Stimulated activated effector memory CD8-positive, alpha-beta T cell treated with anti-CD3 and anti-CD28 coated beads, Interleukin-12 subunit alpha, Interleukin-12 subunit beta, amount 100 ng/mL, for 72 hours (primary cell): ENCODE measurements at places on chromosomes 7 and 10.

- DNase-seq = no peak
Measured at GRCh38 chr10:1507436-1507835, 229.9 kb downstream of the ADARB2 start.

DNA sequence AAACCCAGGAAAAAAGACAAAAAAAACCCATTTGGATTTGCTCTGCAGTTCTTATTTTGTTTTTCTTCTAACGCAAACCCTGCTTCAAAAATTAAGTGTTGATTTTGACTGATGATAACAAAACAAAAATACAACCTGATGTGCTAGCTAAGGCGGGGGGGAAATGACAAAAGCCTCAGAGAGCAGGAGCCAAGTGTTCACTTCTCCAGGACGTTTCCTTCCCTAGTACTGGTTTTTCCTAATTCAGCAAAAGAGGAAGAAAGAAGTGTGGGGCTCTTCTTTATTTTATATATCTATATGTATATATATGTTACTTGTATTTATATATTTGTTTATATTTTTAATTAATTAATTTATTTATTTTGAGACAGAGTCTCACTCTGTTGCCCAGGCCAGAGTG, 28.0 kb downstream of the SNX10 start:
- no peak for DNase-seq

DNA sequence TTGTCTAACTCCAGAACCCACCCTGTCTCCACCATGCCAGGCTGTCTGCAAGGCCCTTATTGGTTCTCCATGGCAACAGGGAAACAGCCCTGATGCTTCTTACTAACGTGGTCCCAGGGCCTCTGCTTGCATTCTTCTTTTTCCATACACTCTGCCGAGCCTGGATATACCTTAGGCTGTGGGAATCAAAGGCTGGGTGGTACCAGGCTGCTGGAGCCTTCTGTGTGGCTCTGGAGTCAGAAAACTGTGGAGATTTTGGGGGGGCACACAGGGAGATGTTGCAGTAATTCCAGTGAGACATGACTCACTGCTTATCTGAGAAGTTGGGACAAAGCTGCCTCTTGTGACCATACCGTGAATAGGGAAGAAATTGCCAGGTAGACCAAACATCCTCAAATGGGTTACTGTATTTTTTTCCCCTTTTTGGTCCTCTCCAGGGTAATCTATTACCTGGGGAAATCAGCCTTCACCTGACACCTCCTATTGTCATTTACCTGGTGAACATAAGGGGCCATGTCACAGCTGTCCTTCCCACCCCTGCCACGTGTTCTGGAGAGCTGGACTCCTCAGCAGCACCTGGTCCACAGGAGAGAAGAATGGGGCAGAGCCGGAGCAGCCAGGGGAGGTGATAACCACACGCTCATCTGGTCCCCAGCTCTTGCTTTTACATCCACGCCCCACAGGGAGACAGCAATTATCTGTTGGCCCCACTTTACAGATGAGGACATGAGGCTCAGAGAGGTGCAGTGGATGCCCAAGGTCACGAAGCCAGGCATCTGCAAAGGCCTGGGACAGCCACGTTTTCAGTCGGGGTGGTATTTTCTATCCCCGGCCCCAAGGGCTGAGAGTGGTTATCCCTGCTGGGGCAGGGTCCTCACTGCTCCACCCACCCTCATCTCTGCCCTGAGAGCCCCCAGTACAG, 4.6 kb downstream of the CHST3 start:
- DNase-seq = no peak

DNA sequence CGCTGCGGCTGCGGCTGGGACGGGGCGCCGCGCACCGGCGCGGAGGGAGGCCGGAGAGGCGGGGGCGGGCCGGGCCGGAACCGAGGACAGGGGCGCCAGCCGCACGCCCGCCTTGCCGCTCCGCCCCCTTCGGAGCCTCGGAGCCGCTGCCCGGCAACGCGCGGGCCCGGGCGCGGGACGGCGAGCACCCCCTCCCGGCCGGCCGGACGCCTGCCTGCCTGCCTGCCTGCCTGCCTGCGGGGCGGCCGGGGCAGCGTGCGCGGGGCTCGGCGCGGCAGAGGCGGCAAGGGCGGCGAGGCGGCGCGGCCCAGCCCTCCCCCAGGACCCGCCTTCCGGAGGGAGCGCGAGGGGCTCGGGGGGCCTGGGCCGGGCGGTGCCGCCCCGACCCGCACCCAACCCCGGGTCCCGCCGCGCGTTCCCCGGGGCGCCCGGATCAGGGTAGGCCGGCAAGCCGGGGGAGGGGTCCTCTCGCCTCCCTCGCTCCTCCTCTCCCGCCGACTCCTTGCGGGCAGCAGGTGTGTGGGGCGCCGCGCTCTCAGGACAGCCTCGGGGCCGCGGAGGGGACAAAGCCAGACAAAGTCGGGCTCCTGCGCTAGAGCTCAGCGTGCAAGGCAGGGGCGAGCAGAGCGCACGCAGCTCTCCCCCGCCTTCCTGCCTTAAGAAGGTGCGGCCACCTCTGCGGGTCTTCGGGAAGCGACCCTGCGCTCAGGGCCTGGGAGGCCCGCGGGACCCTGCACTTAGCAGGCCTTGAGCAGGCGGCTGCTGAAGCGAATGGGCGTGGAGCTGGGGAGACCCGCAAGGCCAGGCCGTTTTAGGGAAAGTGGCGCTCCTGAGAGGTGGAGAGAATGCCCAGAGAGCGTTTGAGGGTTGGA, at the start of gene KIAA1549:
KIAA1549 (minus strand) TSS at position 58 of the 872 bp plus-strand sequence. CDS start 120 bp downstream, outside the sequence.
- DNase-seq = peak; percentile 33

DNA sequence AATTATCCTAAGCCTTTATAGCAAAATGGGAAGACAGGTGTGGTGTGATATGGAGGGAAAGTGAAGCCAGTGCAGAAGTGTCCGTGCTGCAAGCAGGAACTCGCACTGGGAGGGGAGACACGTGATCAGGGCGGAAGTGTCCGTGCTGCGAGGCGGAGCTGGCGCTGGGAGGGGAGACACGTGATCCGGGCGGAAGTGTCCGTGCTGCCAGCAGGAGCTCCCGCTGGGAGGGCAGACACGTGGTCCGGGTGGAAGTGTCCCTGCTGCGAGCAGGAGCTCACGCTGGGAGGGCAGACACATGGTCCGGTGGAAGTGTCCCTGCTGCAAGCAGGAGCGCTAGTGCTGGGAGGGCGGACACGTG, 40.5 kb upstream of the PRKAR1B start:
- no peak for DNase-seq

- no peak for DNase-seq
Measured at GRCh38 chr7:91243591-91244301, 20.5 kb upstream of the FZD1 start.

DNA sequence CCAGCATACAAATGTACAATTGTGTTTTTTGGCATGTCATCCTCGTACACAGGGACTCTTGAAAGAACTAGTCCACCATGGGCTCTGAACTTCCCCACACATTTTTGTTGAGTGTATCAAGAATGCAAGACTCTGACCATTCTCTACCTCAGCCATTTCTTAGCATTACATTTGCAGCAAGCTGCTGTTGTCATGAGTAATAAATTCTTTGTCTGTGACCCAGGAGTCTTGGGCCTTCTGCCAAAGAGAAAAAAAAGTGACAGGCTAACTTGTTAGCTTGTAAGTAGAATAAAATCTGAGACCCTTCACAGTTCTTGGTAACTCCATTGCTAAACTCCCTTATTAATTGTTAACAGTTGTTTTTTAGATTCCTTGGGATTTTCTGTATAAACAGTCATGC, 542.3 kb upstream of the MBL2 start:
- DNase-seq = no peak

DNA sequence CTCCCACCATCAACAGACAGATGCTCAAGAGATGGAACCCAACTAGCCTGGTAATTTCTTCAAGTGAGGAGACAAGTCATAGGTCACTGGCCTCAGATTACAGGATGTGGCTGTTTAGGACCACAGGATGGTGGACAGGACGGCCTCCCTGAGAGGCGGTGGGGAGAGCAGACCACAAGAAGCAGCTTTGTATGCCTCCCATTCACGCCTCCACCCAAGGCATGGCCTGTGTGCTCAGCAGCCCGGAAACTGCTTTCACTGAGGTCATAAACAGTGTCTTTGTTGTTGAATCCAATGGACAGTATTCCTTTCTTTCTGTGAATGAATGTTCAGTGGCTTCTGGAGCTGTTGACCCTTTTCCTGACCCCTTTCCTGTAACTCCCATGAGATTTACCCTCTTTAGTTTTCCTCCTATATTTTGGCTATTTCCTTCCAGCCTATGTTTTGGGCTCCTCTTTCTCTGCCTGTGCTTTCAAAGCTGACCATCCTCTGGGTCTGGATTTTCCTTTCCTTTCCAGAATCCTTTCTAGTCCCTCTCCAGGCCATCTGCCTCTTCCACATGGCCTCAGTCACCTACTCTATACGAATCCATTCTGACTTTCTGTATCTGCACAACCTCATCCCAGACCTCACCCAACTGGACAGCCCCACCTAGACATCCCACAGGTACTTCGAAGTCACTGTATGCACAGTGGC, 32.4 kb upstream of the INPP5F start:
- DNase-seq = no peak

DNA sequence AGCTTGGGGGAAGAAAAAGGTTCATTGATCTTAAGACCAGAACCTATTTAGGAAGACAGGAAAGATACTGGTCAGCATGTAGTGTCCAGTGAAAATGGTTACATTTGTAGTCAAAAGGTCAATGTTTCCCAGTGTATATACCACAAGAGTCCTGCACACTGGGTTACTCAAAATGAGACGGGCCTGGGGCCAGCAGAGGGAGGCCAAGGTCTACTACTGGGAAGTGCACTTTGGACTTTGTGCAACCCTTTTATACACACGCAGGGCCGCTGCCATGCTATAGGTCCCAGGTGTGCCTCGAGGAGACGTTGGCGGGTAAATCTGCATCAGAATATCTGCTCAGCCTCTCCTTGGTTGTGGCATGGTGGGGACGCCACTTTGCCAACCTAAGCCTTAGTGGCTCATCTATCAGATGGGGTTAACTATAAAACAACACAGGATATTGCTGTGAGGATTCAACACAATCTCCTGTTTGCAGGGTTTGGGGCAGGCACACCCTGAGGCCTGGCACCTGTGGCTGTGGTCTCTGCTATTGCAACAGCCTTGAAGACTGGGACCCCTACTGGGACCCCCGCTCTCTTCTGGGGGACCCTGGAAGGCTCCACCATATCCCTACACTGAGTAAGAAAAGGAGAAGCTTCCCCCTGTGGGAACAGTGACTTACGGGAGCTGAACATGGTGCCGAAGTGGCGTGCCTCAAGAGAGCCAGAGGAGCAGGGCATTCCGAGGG, 19.7 kb downstream of the CLRN3 start:
- DNase-seq = no peak

GRCh38 chr10:82572744-82573143, 697.8 kb downstream of the NRG3 start:
- DNase-seq = no peak

GRCh38 chr10:101780818-101781654, 2.2 kb downstream of the NPM3 start:
- DNase-seq = peak; percentile 85

GRCh38 chr7:40881405-40881926, 746.7 kb downstream of the SUGCT start:
- DNase-seq = no peak

DNA sequence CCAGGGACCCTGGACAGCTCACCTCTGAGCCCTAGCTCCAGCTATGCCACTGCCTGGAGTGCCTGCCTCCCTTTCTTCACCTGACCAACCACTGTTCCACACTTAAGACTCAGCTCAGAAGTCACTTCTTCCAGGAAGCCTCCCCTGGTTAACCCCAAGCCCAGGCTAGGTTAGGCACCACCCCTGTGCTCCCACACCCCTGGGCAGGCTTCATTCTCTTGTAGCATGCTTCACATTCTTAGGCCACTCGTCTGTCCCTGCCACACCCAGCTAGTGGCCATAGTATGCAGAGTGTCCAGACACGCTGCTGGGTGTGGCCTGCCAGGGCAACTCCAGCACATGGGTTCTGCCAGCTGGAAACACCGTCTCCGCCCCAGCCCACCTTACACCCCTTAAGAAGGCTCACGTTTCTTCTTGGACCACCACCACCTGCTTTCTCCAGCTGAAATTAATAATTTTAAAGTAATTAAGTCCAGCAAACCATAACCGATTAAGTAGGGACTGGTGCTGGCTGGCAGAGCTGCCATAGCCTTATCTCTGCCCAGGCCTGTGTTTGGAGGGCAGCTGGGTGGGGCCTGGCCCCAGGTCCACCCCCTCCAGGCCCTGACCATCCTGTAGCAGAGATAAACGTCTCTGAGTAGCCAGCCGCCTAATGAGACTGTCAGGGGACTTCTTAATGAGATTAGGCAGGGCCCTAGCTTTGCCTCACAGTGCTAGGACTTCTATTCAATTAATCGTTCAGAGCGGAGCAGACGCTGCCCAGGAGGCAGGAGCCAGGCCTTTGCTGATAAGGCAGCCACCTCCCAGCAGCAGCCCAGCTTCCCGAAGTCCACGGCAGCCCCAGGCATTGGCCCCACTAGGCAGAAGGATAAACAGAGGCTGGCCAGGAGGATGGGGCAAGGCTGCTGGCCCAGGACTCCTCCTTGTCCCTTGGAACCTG, 20.5 kb downstream of the GRID1 start:
- DNase-seq = no peak

GRCh38 chr10:43114743-43115611, 23.3 kb upstream of the CSGALNACT2 start:
- DNase-seq = no peak

- no peak for DNase-seq
Measured at GRCh38 chr7:73831834-73832651, 1.2 kb downstream of the CLDN4 start.

GRCh38 chr7:143954544-143954943, at the start of gene OR2F1:
OR2F1 (plus strand) TSS chr7:143954844; CDS start chr7:143959971, 5,127 bp downstream.
- no peak for DNase-seq

DNA sequence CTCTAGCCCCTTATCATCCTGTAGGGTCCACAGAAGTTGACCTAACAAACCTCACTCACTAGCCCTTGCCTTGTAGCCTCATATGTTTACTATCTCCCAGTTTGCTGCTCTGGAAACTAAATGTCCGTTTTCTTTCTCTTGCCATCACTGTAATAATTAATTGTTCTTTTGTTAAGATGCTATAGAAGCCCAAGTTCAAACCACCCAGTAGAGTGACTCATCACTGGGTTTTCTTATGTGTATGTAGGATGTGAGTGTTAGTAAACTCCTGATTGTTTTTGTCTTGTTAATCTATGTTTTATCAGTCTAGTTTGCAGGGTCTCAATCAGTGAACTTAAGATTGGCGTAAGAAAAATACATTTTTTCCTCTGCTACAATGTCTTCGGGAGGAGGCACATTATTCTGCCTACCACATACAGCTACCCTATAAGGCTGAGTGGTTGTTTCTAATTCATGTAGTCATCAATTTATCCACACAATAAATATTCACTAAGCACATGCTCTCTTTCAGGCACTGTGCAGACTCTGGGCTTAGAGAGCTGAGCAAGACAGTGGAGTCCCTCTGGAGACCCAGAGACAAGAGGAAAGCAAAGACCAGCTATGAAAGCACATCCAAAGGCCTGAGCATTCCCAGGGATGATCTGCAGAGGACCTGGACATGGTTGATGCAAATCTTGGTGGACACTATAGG, 474.1 kb upstream of the AKR1E2 start:
- no peak for DNase-seq

- DNase-seq = no peak
Measured at GRCh38 chr7:43248961-43249822, 136.7 kb downstream of the HECW1 start.

GRCh38 chr7:24757353-24758275, at the start of gene GSDME:
GSDME (minus strand) TSS chr7:24757464; CDS start chr7:24749774, 7,690 bp downstream.
- no peak for DNase-seq
